Stimulated activated CD4-positive, alpha-beta T cell treated with anti-CD3 and anti-CD28 coated beads, Interleukin-15, amount 100 ng/mL, for 1 hour (primary cell): ENCODE measurements at places on chromosomes 2 and 18.

DNA sequence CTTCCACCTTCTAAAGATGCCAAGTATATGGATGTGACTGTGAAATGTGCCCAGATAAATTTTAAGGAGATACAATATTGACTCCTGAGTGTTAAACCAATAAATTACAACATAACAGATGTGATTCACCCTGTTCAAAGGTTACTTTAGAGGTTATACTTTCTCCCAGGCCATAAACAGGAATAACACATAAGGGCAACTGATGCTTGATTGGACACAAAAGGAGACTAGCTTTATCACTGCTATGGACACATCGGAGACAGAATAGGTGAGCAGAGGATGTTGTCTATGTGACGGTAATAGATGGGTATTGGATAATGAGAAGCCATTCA, 31.9 kb upstream of the SLC25A52 start:
- DNase-seq: no peak

DNA sequence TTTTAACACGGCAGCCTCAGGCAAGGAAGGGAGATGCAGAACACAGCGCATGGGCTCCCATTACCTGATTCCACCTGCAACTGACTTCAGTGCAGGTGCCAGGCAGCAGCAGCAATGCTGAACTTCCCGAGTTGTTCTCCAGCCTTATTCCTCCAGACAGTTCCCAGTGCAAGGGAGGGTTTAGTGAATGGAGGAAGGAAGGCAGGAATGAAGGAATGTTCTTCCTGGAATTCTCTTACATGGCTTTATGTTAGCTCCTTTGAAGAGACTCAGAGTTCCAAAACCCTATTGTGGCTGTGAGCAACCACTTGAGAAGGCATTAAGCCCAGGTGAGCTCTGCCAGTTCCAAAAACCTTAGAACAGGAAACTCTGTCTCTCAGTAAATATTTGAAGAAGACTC, 45.5 kb downstream of the SERPINB7 start:
- no peak for DNase-seq

DNA sequence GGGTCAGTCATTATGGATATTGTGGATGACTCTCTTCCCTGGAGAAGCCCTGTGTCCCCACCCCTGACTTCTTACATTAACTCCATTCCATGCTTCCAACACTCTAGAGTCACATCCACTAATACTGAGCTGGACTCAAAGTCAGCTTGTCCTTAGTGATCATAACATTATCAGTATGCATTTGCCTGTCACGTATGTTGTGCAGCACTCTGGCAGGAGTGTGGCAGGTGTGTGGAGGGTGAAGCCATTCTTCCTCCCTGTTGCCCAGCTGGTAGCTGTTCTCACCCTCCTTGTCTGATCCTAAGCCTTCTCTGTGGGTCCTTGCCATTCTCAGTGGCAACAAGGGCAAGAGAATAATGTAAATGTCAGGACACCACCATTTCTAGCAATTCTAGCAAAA, 334.1 kb upstream of the RAB6C start:
- DNase-seq: no peak

GRCh38 chr2:70411483-70412125, 109.7 kb upstream of the FAM136A start:
- DNase-seq: no peak

DNA sequence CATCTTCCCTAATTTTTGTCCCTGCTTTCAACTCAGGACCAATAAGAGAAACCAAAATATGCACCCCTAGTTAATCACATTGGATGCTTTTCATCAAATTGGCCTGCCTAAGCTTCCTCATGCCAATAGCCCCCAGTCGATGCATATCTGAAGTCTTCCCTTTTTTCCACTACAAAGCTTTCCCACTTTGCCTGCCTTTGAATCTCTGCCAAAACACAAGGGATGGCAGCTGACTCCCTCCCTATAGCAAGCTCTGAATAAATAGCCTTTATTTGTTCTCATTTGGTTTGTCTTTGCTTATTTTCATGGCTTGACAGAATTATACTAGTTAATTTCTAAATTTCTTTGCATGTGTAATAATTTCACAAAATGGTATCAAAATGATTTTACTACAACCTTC, 621.2 kb downstream of the MBD2 start:
- DNase-seq: no peak

- DNase-seq: no peak
Measured at GRCh38 chr2:146374505-146374904, 1470.3 kb upstream of the ACVR2A start.

- no peak for DNase-seq
Measured at GRCh38 chr2:12819103-12819475, 102.4 kb downstream of the TRIB2 start.

- DNase-seq: peak; percentile 5
Measured at GRCh38 chr2:112482309-112483041, 519 bp downstream of the TTL start.

DNA sequence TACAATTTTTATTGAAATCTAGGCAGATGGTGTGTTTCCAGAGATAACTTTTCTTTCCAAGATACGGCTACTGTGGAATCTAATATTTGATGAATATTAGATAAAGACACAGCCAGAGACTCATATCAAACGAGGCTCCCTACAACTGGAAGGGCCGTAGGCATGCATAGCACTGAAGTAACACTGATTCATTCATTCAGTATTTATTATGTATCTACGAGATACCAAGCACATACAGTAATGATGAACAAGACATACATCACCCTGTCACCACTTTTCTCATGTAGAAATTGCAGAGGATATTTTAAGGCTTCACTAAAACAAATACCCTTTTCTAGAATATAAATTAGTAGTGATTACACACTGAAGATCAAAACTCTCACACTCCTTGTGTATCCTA, 74.5 kb downstream of the KCTD18 start:
- DNase-seq: no peak

DNA sequence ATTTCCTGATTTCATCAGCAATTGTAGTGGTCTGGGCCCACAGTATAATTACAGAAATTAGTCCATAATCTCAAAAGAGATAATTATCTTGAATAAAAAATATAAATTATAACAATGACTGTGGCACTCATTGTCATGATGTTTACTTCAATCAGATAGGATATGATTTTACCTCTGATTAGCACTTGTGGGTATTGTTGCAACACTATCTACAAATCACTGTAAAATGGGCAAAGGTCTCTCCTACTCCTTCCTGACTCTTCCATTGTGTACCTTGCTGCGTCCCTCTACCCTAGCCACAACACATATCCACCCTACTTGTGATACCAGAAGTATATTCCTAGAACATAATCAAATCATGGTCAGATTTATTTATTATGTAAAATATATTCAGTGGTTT, 200.9 kb upstream of the TRIB2 start:
- no peak for DNase-seq

DNA sequence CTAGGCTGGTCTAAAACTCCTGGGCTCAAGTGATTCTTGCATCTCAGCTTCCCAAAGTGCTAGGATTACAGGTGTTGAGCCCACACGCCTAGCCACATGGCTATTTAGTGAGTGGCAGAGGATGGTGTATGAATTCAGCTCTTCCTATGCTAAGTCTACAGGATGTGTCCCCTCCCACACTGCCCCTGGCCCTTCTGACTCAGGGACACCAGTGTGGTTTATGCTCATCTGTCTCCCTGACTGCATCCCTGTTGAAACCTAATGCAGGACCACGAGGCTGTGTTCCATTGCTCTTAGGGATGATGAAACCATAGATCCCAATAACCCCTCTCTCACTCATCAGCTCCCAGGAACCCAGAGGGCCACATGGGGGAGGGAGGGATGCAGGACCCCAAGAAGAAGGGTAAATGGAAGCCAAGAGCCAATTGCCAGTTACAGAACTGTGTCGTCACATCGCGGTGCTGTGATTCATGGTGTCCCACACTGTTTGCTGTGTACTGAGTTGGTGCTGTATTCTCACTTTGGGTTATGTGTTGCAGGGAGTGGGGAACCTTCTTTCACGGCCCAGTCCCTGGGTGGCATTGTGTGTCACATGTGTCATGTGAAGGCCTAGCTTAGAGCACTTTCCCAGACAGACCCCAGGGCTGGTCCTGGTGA, 102.9 kb upstream of the HAAO start:
- DNase-seq: no peak

DNA sequence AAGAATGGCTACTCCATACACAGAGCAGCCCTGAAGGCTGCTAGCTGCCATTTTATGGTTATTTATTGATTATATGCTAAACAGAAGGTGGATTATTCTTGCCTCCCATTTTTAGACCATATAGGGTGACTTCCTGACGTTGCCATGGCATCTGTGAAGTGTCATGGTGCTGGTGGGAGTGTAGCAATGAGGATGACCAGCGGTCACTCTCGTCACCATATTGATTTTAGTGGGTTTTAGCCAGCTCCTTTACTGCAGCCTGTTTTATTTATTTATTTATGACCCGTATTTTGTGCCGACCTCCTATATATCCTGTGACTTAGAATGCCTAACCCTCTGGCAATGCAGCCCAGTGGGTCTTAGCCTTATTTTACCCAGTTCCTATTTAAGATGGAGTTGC, 553.9 kb downstream of the TNS1 start:
- DNase-seq: no peak

DNA sequence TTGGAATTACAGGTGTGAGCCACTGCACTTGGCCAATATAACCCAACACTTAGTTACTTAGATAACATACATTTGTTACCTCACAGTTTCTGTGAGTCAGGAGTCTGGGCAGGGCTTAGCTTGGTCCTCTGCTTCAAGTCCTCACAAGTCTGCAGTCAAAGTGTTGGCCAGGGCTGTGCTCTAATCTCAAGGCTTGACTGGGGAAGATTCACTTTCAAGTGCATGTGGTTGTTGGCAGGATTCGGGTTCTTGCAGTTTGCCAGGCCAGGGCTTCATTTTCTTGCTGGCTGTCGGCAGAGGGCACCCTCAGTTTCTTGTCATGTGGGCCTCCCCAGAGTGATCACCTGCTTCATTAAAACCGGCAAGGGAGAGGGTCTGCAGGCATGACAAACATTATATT, 103.7 kb downstream of the SLC4A3 start:
- DNase-seq: no peak

GRCh38 chr2:123035541-123035940, 989.5 kb upstream of the CNTNAP5 start:
- DNase-seq: no peak

DNA sequence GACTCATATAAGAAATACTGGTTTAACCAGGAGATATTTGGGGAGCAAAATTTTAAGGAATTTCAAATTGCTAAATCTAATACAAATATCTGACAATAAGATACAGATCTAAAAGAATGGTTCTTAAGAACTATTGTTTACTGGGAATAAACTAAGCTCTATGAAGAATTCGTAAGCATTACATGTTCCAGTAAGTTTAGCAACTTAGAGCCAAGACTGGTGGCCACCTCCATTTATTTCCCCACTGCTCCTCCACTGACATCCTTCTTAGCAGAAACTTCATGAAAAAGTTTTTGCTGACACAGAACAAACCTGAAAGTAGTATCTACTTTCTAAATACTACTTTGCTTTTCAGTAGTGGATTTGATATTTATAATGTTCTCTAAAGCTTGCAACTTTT, 83.0 kb downstream of the ACSL3 start:
- no peak for DNase-seq

- no peak for DNase-seq
Measured at GRCh38 chr2:237194906-237195305, 109.2 kb downstream of the COPS8 start.

DNA sequence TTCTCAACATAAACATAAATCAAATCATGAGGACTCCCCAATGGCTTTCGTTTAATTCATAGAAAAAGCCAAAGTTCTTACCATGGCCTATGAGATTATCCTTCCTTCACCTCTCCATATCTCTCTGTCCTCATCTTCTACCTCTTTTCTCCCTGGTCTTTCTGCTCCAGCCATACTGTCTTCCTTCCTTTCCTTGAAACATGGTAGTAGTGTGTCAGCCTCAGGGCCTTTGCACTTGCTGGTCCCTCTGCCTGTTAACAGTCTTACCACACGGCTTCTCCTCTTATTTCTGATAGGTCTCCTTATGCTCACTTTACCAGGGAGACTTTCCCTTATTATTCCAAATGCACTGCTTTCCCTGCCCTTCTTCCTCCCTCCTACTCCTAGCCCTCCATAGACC, 25.6 kb downstream of the APOB start:
- no peak for DNase-seq

DNA sequence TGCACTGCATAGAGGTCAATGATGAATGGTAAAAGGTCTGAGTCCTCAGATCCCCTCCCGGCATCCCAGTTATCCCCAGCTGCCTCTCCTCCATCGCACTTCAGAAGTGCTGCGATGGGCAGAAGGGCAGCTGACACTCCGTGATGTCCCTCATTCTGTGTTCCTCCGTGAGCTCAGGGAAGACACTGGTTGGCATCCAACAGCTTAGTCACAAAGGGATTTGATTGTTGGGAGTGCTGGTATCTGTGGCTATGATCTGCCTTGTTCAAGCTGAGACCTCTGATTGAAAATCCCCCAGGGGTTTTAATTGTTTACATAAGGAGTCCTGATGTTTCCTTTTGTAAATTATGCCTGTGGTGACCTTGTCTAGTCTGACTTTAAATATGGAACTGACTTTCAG, 19.0 kb upstream of the SAG start:
- no peak for DNase-seq

DNA sequence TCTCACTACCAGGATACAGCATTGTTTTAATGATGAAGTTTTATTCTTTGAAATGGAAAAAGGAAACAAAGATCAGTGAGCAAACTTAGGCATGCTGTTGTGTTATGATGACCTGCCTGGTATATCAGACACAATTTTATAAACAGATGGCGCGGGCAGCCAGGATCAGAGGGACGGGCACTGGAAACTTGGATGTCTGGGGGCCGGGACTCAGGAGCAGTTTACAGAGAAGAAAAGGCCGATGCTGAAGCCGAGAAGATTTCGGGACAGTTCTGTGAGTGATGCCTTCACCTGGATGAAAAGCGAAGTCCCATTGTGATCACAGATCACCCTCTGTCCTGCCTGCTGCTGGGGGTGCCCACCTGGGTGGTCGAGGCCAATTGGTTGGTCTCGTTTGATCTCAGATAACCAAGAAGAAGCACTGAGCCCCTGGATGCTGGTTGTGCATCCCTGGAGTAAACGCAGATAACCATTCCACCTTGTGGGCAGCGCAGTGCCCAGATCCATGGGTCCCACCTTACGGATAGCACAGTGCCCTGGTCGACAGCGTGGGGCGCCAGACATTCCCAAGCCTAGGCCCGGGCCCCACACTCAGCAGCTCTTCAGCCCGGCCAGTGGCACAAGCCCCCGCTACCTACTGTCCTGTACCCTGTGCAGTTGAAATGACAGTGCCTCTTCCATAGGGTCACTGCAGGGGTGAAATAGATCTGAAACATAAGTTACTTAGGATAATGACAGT, 182.9 kb upstream of the TPO start:
- DNase-seq: no peak

DNA sequence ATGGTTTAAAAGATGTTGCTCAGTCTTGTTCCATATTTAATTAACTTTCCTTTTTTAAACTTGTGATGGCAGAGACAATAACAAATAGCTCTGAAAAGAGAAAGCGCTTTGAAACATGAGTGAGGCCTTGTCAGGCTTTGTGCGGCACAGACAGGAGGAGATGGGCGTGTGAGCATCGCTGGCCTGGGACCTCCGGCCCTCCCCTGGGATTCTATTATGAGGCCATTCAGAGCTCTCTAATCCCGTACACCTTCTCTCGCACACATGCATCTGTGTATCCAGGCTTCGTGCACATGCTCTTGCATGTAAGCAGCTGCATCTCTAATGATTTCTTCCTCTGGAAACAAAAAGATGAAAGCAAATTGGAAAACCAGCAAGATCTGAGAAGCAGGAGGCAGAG, 313.7 kb downstream of the ZNF521 start:
- DNase-seq: no peak

- DNase-seq: no peak
Measured at GRCh38 chr2:5501807-5502206, 190.4 kb upstream of the SOX11 start.
